Inflammatory macrophage treated with lipopolysaccharide for 4 hours (primary cell): ENCODE measurements at places on chromosomes 4 and X.

GRCh38 chr4:108036213-108036612, 46.5 kb downstream of the HADH start:
- DNase-seq = no peak

DNA sequence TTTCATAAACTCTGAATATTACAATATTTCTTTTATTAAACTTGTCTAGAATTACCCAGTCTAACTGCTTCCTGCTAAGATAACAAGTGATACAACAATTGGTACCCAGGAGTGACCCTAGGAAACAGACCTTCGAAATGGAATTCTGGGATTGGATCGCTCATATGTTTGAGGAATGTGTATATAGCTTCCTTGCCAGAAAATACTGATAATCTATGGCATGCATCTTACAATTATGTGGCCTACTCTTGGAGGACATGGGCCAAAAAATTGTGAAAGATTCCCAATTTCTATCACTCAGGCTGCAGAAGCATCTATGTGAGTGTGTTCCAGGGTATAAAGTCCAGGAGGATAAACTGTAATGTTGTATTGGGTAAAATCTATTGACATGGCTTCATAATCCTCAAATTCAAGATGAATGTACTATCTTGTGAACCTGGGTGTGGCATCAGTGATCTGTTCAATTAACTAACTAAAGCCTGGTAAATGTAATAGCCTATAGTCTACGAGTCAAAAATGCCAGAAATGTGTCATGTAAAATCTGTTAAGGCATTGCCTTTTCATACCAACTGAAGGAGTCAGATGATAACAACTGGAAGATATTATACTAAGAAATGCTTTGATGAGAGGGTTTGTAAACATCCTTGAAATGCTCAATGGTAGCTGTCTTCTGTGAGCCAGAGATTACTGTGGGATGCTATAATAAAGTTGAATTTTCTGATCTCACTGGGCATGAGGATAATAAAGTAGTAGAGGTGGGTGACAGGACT, 1499.3 kb downstream of the PCDH7 start:
- DNase-seq = no peak

DNA sequence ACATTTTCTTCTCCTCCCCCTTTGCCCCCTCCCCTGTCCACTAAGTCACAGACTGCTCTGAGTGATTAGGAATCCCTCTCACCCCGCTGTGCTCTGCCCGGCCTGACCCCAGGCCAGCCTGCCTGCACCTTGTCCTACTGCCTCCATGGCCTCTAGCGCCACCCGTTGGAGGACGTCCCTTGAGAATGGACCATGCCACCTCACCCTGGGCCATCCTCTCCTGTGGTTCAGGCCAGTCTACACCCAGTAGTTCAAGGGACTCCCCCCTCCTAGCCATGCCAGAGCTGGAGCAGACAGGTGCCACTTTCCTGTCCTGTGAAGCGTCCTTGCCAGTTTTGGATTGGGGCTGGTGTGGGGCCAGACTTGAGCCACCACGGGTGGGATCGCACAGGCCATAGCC, 9.7 kb upstream of the IRAK1 start:
- DNase-seq = no peak

DNA sequence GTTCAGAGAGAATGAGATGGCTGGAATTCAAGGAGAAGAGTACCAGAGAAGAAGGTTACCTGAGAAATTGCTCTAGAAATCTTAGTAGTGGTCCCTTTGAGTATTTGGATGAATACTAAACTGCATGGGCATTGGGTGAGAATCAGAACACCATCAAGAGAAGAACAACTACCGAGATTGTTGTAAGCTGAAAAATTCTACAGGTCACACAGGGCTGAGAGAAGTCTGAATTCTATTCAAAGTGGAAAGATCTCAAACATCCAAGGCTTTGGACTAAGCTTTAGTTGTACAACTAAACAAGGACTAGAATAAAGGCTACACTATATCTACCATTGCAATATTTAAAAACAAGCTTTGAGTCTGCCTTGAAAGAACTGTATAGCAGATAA, 40.8 kb downstream of the LRBA start:
- no peak for DNase-seq

DNA sequence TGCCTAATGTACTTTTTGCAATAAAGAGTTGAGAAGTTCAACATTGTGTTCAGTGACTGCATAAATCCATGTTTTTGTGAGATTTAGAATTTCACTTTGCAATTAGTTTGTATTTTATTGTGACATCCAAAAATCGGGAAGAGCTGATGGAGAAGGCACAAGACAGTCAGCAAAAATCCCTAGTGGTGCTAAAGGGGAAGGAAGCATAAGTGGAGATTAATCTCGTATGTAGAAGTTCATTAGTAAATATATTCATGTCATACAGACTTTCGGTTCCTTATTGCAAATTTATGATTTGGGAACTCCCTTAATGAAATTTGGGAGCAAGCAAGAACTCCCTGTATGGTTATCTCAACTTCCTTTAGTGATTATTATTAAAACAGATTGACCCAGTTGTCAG, 57.8 kb upstream of the SLC39A8 start:
- peak; percentile 92 for DNase-seq

GRCh38 chr4:166802346-166802745, 431.9 kb downstream of the SPOCK3 start:
- DNase-seq = no peak

GRCh38 chrX:17192106-17192505, 182.9 kb upstream of the NHS start:
- no peak for DNase-seq

DNA sequence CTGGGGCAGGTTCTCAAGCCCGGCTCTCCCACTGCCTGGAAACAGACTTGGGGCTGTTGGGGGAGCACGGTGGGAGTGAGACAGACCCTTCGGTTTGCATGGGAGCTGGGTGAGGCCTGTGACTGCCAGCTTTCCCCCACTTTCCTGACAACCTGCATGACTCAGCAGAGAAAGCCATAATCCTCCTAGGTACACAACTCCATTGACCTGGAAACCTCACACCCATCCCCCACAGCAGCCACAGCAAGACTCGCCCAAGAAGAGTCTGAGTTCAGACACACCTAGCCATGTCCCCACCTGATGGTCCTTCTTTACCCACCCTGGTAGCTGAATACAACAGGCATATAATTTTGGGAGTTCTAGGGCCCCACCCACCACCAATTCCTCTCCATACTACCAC, 57.6 kb upstream of the UBQLN2 start:
- no peak for DNase-seq

GRCh38 chr4:78653655-78654054, 102.1 kb downstream of the ANXA3 start:
- peak; percentile 38 for DNase-seq

DNA sequence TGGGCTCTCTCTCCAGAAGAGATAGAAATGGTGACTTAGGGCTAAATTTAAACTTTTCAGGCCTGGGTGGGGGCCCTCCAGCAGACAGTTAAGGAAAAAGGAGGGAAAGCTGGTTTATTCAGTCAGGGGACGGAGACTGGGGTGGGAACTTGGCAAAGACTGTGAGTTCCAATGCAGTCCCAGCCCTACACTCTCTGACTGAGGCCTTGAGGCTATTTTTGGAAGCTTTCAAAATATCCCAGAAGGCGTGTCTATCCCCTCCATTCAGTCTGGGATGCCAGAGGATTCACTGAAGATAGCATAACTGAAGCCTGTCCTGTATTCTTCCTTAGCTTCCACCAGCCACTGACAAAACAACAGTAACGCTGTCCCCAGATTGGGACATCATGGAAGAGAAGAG, 32.1 kb upstream of the MSN start:
- no peak for DNase-seq

GRCh38 chr4:38930204-38930603, 62.6 kb downstream of the FAM114A1 start:
- no peak for DNase-seq

- no peak for DNase-seq
These were observed 127.4 kb downstream of the ANAPC10 start for GRCh38 chr4:144970597-144970996.

GRCh38 chrX:19496711-19497110, 18.6 kb downstream of the MAP3K15 start:
- peak; percentile 59 for DNase-seq

- DNase-seq = peak; percentile 7
These were observed 40.7 kb upstream of the ARMCX5 start for GRCh38 chrX:102558607-102559006.

DNA sequence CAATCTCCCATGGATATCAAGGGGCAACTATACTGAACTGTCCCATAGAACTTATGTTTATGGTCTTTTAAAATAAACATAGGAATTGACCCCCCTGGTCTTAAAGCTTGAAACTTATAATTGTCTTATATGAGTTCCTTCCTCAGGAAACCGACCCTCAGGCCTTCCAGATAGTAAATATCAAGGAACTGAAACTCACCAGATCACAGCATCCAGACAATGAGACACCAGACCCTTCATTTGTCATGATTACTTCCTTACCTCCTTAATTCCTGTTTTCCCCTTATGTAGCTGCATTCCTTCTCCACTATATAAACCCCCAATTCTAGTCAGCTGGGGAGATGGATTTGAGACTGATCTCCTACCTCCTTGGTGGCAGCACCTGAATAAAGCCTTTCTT, 94.8 kb upstream of the GRPR start:
- peak; percentile 37 for DNase-seq

- DNase-seq = no peak
These were observed 11.6 kb downstream of the CXCL13 start for GRCh38 chr4:77617203-77617602.

- DNase-seq = no peak
These were observed 182.6 kb downstream of the RTL9 start for GRCh38 chrX:110541266-110541665.

DNA sequence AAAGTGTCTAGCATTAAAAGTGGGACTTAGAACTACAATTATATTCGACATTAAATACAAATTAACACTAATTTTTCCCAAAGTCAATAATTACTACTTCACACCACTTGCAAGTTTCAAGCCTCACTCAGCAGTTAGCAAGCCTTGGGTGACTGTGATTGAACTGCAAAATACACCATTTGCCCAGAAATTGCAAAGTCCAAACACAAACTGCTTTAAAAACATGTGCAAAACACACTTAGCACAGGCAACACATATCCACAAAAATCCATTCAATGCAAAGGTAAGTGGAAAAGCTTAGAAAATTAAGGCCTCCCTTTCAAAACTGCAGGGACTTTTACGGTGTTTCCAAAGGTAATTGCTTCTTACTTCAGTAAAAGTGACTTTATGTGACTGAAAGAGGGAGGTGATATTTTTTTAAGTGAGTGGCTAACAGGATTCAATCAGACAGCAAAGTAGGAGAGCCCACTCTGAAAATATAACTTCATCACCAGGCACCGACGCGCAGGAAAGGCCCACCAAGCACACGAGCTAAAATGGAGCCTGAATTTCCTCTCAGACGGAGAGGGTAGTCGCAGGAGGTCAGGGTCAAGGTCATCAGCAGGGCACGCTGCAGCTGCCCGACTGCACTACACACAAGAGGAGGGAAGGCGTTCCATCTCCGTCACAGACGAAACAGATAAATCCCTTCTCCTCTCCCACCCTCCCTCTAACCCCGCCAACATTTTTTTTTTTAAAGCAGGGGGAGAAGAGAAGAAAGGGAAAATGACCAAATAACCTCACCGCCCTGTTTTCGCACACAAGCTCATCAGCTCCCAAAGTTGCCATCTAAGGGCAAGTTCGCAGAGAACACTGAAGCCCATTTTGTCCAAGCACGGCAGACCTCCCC, 3.1 kb downstream of the ZNF827 start:
- no peak for DNase-seq

- peak; percentile 81 for DNase-seq
These were observed 87.1 kb downstream of the AMELX start for GRCh38 chrX:11380187-11380844.

- DNase-seq = no peak
These were observed 10.0 kb downstream of the EPGN start for GRCh38 chr4:74318276-74318675.

- DNase-seq = no peak
These were observed 40.0 kb downstream of the RIPPLY1 start for GRCh38 chrX:106862972-106863688.

- DNase-seq = no peak
These were observed 89.7 kb downstream of the LINC00632 start for GRCh38 chrX:140799216-140799615.

- no peak for DNase-seq
These were observed 206.1 kb downstream of the SLC39A8 start for GRCh38 chr4:102139132-102139573.

DNA sequence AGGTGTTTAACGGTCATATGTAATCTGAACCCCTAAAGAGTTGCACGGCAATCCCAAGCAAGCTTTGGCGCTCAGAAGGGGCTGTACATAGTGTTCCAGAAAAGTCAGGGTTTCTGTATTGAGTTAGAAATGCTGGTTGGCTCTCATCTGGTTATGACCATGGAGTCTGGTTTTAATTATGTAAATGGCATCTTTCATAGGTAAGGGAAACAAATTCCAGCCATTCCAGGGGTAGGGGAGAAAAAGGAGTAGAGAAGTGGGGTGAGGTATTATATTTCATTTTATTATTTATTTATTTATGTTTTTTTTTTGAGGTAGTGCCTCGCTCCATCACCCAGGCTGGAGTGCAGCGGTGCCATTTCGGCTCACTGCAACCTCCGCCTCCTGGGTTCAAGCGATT, 15.9 kb downstream of the KLF3 start:
- no peak for DNase-seq

DNA sequence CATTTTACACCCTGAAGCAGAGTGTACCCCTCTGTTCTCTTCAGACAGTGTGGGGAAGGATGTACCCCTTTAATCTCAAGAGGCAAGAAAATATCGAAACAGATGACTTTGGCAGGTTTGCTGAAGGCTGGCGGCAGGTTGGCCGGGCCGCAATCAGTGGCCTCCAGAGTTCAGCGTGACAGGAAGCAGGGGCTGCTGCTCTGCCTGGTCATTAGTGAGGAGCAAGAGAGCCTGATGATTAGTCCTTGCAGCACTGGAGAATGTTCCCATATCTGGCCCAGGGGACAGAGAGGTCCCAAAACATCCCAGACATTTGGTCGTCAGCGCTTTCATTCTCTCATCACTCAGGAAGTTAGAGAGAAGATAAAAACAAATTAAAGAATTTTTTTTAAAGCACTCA, 352.8 kb downstream of the SPRY1 start:
- no peak for DNase-seq

- no peak for DNase-seq
These were observed 42.3 kb downstream of the FBXO8 start for GRCh38 chr4:174241162-174241561.

- DNase-seq = no peak
These were observed 57.3 kb downstream of the NPNT start for GRCh38 chr4:105952591-105952990.

DNA sequence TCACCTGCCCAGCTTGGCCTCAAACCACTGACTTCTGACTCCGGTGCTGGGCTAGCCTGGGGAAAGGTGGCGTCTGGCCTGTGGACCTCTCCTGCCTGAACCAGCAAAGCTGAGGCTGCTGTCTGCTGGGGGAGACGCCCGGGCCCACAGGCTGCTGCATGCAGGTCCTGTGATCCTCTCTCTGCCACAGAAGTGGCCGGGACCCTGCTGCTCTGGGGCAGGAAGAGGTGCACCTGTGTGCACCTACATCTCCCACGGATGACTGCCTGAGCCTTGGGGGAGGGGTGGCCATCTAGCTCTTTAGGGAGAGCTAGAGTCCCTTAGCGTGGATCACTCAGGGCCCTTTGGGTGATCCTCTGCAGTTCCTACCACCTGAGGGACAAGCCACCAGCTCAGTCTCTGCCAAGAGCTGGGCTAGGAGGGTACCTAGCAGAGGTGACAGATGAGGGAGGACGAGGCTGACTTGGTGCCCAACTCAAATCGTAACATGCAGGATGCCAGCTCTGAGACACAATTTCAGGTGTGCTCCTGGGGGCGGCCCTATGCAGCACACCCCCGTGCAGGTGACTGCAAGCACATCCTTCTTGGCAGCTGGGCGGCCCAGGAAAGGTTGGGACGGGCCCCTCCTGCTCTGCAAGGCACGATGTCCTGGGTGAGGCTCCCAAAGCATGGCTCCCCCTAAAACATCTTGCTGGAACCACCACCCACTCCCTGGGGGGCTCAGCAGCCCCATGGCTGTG, 22.5 kb downstream of the LETM1 start:
- DNase-seq = no peak
